ENCODE measurements at places on chromosomes 4 and X. TPM values are rescaled to one million over a fixed set of nuclear protein-coding genes. Genes with fewer than 3 reads are reported as not detected.
A peak's percentile ranks its signal among the peaks of the same experiment; 100 is the strongest.

The UGT2B10 gene
- total RNA-seq: not detected

The ADGRG2 gene
- total RNA-seq: 0.78 TPM

The SPACA5 gene
- total RNA-seq: not detected

The SLC30A9 gene
- total RNA-seq: 72.2 TPM

The RHOXF2B gene
- total RNA-seq: not detected

The ZIC3 gene
- not detected for total RNA-seq

The AKAP14 gene
- total RNA-seq: not detected

- DNase-seq: no peak
Observed at GRCh38 chrX:65781845-65782244, 114.4 kb downstream of the MSN start.

DNA sequence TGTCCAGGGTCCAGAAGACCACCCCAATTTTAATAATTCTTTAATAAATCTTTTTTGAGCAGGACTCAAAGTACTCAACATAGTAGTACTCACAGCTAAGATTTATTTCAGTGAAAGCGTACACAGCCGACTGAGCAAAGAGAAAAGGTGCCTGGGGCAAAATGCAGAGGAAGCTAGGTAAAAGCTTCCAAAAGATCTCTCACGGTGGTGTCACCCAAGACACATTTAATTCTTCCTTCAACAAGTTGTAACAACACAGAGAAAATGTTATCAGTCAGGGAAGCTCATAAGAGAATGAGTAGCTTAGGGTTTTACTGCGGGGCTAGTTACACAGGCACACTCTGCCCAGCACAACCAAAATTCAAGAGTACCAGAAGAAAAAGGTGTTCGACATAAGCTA, 201.1 kb downstream of the OPHN1 start:
- no peak for DNase-seq

DNA sequence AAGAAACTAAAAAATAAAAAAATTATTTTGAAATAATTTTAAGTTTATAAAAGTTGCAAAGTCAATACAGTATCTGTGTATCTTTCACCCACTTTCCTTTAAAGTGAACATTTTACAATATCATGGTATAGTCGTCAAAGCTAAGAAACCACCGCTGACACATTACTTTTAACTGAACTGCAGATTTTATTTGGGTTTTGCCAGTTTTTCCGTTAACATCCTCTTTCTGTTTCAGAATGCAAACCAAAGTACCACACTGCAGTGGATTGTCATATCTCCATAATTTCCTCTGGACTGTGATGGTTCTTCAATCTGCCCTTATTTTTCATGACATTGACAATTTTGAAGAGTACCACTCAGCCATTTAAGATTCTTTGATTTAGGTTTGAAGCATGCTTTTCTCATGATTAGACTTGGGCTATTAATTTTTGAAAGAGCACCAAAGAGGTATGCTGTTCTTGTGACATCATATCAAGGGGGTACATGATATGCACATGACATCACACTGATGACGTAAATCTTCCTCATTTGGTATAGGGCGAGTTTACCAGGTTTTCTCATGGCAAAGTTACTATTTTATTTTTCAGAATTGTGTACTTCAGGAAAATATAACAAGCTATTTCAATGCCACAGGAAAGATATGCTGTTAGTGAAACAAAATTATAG, 3.6 kb upstream of the CXCL1 start:
- DNase-seq: no peak

GRCh38 chr4:57763070-57763469, 652.9 kb upstream of the IGFBP7 start:
- no peak for DNase-seq

DNA sequence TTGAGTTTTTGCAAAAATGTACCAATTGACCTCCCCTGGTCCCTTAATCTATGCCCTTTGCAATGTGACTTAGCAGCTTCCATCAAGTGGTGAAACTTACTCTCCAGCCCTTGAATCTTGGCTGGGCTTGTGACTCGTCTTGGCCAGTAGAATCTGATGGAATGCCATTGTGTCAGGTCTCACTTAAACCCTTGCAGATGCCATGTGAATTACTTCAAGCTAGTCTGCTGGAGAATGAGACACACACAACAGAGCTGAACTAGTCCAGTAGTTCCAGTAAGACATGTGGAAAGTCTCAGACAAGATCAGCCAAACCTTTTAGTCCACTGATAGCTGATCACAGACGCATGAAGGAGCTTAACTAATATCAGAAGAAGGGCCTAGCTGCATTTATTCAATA, 567.8 kb upstream of the CPEB2 start:
- DNase-seq: no peak

DNA sequence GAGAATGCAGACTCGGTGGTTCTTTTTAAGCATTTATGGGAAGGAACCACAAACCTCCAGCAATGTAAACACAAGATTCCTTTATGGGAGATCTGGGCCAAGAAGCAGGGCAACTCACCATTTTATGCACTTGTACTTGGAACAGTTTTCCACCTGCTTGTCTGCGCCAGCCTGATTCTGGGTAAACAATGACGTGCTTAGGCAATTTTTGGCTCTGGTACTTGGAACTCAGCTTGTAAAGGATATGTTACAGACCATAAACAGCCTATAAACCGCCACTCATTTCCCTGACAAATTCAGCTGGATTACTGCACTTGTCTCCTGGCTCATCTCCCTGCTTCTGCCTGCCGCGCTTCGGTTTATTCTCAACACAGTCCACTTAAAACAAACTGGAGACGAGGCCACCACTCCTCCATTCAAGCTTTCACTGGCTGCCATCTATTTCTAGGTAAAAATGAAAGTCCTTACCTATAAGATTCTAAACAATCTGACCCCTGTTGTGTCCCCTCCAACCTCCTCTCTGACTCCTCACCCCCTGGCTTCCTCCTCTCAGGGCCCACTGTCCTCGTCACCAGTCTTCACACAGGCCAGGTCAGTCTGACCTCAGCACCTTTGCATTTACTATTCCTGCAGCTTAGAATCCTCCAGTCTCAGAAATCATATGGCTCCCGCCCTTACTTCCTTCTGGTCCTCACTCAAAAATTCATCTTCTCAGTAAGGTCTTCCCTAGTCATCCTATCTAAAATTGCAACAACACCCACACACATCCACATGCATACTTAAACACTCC, 205.9 kb upstream of the GALNT7 start:
- no peak for DNase-seq

- DNase-seq: no peak
Observed at GRCh38 chrX:71239781-71240180, 14.2 kb downstream of the ZMYM3 start.

DNA sequence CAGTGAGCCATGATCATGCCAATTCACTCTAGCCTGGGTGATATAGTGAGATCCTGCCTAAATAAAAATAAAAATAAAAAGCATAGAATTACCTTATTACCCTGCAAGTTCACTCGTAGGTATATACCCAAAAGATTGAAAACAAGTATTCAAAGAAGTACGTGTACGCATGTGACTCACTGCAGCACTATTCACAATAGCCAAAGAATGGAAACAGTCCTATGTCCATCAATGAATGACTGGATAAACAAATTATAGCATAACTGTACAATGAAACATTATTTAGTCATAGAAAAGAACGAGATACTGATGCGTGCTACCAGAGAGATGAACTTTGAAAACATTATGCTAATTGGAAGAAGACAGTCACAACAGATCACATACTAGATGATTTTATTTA, 204.6 kb upstream of the DIAPH2 start:
- DNase-seq: no peak

DNA sequence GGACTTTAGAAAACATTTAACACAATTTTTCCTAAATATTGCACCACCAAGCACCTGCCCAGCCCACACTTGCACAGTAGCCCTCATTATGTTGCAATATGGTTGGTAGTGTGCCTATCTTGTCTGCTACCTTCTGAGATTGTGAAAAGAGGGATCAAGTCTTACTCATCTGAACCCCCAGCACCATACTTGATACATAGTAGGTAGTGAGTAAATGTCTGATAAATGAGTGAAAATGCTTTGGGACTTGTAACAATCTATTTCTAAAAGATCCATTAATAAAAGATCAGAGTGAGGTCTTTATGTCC, 118.4 kb upstream of the MED14 start:
- no peak for DNase-seq

DNA sequence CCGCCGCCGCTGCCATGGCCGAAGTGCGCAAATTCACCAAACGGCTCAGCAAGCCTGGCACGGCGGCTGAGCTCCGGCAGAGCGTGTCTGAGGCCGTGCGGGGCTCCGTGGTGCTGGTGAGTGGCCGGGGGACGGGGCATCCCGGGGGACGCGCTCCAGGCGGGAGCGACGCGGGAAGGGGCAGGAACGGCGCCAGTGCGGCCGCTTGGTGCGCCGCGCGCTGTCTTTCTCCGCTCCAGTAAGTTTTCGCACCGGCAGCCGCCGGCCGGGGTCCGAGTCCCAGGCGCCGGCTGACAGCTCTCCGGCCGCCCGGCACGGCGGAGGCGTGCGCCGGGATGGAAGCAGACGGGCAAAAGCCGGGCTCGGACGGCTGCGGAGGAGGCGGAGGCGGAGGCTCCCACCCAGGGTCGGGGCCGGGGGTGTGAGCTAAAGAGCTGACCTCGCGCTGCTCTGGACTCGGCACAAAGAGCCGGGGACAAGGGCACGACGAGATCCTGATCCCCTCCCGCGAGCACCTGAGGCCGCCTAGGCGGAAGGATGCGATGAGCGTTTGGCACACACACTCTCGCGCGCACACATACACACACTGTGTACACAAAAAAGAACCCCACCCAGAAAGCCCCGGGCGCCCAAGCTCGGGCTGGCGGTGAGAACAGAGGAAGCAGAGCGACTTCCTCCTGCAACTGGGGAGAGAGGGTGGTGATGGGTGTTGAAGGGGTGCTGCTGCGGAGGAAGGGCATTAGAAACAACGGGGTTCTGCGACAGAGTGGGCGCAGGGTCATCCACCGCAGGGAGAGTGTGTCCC, 545 bp downstream of the DOCK11 start:
- DNase-seq: peak; percentile 82

DNA sequence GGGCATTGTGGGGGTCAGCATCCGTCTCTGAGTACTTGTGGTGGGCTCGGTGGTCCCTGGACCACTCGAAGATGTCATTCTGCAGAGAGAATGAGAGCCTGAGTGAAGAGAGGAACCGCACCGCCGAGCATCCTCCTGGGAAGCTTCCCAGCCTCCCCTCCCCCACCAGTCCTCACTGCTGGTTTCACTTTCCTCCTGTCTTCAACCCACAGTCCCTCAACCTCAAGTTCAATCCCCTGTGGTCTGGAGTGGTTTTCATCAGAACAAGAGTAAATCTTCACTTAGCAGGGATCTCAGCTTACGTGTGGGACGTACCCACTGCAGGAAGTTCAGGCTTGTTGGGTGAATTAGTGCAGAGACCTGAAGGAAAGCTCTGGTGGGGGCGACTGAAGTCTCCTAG, 117.8 kb downstream of the SCD5 start:
- DNase-seq: no peak

- DNase-seq: no peak
Observed at GRCh38 chr4:40118861-40119260, 62.2 kb downstream of the N4BP2 start.

GRCh38 chrX:131724292-131724691, 180.4 kb downstream of the OR13H1 start:
- DNase-seq: no peak

- no peak for DNase-seq
Observed at GRCh38 chrX:116170511-116170910, at the start of gene AGTR2. AGTR2 (plus strand) TSS chrX:116170744; CDS start chrX:116172281, 1,537 bp downstream.

DNA sequence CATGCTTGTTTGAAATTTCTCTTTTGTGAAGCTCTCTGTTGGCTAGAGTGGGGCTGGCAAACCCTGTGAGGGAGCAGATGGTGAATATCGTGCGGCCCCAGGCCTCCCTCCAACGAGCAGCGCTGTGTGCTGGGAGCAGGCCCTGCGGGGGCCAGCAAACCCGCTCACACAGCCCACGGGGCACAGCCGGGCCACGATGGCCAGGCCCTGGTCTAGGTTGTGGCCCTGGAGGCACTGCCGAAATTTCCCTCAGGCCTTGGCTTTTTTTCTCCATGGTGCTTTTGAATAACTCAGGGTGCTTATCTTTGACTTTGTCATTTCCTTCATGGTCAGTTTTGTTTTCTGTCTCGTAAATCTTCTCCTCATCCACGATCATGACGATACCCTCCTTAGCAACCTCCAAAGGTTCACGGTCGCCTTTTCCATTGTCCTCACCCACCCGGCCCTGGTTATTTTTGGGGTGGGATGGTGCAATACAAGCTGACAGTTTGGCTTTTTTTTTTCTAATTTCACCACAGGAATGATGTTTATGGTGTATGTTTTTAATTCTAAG, 20.7 kb downstream of the PCGF3 start:
- peak; percentile 38 for DNase-seq

- no peak for DNase-seq
Observed at GRCh38 chr4:182684796-182685195, 232.4 kb downstream of the DCTD start.

- DNase-seq: peak; percentile 54
Observed at GRCh38 chr4:142846108-142846728, at the start of gene INPP4B. INPP4B (minus strand) TSS chr4:142846301.

DNA sequence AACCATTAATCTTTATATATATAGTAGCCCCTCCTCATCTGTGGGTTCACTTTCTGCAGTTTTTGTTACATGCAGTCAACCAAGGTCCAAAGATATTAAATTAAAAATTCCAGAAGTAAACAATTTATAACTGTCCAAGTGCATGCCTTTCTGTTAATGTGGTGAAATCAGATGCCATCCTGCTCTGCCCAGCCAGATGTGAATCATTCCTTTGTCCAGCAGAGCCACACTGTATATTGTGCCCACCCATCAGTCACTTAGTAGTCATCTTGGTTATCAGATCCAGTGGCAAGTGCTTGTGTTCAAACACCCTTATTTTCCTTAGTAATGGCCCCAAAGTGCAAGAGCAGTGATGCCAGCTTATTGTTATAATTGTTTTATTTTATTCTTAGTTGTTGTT, 17.2 kb upstream of the PRDM5 start:
- DNase-seq: no peak

GRCh38 chr4:175823015-175823742, 11.1 kb upstream of the GPM6A start:
- DNase-seq: no peak
